Stimulated activated CD4-positive, alpha-beta T cell treated with anti-CD3 and anti-CD28 coated beads, Interleukin-15, amount 100 ng/mL, for 24 hours (primary cell): ENCODE measurements at places on chromosomes 13 and 19.

DNA sequence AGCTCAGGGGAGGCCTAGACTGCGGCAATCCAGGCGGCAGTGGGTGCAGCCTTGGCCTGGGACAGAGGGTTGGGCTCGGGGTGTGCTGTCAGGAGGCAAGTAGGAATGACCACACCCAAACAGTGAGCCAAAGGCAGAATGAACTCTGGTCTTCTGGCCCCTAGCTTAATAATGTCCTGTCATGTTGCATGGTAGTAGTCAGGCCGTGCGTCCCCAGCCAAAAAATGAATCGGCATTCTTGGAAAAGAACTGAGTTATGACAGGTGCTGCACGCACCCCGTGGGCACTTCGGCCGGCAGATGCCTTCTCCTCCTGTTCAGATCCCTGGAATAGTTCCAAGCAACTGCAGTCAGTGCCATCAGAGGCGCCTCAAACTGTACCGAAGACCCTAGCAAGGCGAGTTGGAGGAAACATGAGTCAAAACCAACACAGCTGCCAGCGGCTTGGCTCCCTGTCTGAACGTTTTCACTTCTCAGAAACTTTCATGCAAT, 55.9 kb downstream of the ATP7B start:
- DNase-seq: no peak

- no peak for DNase-seq
Measured at GRCh38 chr19:45177817-45178261, at the start of gene TRAPPC6A. Gene TRAPPC6A (minus strand): TSS chr19:45178237. CDS start chr19:45178218, 19 bp downstream.

- DNase-seq: no peak
Measured at GRCh38 chr19:13074378-13074777, 28.3 kb downstream of the LYL1 start.

DNA sequence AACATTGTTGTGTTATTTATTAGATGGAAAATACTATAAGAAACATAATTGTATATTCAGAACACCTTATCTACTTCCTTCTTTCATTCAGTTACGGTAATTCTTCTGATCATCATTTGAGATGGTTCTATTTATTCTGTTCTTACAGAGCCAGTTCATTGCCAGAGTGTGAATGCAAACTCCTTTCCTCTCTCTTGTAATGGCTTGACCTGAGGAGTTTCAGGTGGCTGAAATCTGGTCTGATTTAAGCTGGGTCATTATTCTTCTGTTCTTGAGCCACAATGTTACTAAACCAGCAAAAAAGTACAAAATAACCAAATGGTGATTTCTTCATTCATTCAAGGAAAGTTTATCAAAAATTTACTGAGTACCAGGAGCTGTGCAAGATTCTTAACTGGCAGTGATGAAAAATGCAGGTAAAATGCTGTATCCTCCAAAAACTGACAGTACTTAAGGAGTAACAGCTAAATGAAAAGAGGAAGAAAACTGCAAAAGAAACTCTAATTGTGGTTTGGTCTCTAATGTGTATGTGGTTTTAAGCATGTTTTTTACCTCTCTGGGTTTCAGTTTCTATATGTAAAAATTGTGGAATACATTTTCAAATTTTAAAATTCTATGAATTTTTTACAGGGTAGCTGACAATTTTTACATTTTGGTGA, 182.4 kb upstream of the UFM1 start:
- no peak for DNase-seq

DNA sequence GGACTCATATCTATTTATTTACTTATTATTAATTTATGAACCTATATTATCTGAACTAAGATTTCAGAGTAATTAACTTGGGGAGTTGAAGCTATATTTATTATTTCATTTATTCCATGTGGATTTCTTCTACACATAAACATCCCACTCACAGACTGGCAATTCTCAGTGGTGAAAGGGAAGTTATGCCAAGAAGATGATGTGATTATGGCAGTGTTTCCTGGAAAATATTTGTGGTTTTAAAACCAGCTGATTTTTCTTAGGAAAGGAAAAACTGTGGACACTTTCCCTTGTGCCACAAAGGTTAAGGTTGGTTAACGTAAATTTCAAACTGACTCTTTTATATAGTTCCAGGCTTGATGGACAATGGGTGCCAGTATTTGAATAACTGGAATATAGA, 513.1 kb downstream of the SLITRK6 start:
- no peak for DNase-seq

DNA sequence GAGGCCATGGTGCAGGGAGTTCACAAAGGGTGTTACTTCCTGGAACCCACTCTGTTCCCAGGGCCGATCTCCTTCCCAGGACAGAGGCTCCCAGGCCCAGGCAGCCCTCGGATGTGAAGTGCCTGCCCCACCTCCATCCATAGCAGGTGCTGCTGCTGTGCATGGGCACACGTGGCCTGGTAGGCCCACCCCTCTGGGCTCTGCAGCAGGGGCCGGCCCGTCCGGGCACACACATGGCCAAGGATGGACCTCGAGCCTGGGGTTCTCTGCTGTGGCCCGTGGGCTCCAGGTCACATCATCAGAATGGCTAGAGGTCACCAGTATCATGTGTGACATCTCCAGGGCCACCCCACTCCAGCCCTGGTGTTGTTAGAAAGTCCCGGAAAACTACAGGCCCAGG, 71.8 kb downstream of the GADD45B start:
- no peak for DNase-seq

DNA sequence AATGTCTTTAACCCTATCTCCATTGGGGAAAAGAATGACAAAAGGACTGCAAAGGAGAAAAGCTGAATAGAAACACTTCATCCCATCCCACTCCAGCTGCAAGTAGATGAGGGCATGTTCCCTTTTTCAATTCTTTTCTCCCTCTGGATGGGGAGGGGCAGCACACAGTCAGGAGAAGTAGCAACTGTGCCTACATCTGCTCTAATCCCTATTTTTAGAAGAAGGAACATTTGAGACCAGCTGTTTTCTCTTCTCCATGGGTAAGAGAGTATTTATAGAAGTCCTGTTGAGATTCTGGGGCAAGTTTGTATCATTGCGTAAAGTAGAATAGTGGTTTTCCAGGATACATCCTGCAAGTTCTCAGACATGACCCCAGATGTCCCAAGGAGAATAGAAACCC, 9.3 kb upstream of the GTF3A start:
- DNase-seq: no peak

DNA sequence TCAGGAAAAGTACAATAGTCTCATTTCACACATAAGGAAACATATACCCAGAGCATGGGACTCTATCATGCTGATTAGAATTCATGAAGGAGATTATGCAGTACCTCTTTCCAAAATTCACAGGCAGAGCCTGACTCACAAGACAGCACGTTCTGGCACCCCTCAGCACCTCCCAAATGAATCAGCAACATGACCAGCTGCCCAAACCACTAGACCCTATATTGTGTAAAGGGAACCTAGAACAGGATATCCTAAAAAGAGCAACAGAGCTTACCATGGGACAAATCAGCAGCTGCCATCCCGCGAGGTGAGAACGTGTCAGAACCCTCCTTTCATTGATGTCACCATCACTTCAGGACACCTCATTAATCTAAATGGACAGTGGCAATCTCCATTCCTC, 2.5 kb downstream of the ZNF426 start:
- DNase-seq: no peak

DNA sequence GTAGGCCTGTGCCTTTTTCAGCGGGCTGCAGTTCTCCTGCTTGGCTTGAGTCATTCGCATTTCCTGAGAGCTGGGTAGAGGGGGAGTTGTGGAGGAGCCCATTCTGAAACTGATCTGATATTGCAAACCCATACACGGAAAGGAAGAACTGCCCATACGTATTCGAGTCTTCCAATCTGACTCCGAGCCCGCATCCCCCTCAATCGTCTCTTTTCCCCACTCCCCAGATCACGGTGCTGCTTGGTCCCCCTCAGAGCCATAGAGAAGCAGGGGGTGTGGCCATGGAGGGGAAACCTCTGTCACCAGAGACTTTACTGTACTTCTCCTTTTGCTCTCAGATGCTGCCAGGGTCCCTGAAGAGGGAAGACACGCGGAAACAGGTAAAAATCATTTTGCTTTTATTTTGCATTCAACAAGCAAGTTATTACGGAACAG, at the start of gene CD22:
TSS of gene CD22 (plus strand) at position 337 of the 435 bp plus-strand sequence. CDS start 2,854 bp downstream, outside the sequence.
- DNase-seq: no peak

DNA sequence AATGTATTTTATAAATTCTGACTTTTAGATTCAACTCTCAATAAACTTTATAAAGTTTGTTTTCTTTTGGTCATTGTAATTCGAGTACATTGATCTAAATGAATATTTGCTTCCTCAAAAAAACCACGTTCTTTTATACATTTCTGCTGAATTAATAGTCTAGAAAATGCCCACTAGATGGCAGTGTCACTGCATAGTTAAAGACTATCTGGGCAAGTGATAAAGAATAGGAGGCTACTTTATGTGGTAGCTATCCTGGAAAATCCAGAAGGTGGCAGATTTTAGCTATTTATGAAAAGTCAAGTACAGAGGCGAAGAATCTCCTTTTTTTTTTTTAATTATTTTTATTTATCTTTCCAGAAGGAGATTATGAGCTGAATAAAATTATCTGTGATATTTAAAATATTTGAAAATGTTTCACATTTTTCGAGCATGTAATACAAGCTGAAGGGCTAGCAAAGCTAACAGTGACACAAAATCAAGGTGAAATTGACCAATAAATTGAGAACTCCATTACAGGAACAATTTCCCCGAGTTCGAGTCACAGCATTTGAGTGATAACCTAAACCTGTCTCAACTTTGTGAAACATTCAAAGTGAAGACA, 221.8 kb downstream of the OLFM4 start:
- peak; percentile 14 for DNase-seq

GRCh38 chr19:12655546-12655945, 11.0 kb downstream of the MAN2B1 start:
- DNase-seq: no peak

- no peak for DNase-seq
Measured at GRCh38 chr19:38840583-38840968, 9.0 kb upstream of the ECH1 start.

GRCh38 chr19:9427941-9428340, 7.4 kb downstream of the ZNF266 start:
- no peak for DNase-seq

- no peak for DNase-seq
Measured at GRCh38 chr19:54470991-54471782, 1.9 kb downstream of the CDC42EP5 start.

GRCh38 chr13:26025196-26025595, 26.6 kb downstream of the SHISA2 start:
- DNase-seq: no peak
